ENCODE measurements at places on chromosomes 5 and 9.

GRCh38 chr5:179438011-179438441 lies 92.8 kb upstream of the ADAMTS2 start:
- H3K27ac ChIP-seq, result no peak overlapping the region
- no peaks in the 10 kb centered on the region for H3K4me1 ChIP-seq
- no peaks in the 10 kb centered on the region for H3K36me3 ChIP-seq
- no peaks in the 10 kb centered on the region for H3K27me3 ChIP-seq
- no peak overlapping the region for H3K4me3 ChIP-seq

DNA sequence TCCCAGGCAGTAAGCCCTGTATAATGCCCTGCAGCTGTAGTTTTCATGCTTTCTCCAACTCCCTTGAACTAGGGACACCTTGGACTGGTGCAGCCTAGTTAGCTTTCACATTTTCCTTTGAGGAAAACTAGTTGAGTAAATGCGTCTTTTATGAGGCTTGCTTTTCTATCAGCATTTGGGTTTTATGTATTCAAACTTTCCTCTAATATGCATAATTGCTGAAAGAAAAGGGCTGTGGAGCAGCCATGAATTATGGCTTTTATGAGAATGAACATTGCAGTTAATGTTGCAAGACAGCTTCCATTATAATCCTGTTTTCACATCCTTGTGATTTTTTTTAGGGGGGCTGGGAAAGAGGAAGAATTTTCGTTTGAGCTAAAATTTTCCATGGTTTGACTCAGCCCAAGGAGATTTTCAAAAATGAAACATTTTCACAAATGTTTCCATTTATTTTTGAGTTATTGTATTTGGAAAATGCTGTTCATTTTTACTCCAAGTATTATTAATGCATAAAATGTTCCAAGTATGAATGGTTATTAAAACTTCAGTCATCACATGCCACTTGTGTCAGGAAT lies 57.9 kb upstream of the PPP3R2 start:
- H3K4me1 ChIP-seq, result no peaks in the 10 kb centered on the region
- no peak for DNase-seq
- no peaks in the 10 kb centered on the region for H3K36me3 ChIP-seq
- H3K27ac ChIP-seq, result no peak overlapping the region
- H3K4me3 ChIP-seq, result no peak overlapping the region

GRCh38 chr5:170275376-170275994 lies 22.1 kb downstream of the LCP2 start:
- no peak overlapping the region for H3K4me3 ChIP-seq
- H3K27me3 ChIP-seq, result no peaks in the 10 kb centered on the region
- DNase-seq, result no peak
- H3K27ac ChIP-seq, result no peak overlapping the region
- no peaks in the 10 kb centered on the region for H3K36me3 ChIP-seq

DNA sequence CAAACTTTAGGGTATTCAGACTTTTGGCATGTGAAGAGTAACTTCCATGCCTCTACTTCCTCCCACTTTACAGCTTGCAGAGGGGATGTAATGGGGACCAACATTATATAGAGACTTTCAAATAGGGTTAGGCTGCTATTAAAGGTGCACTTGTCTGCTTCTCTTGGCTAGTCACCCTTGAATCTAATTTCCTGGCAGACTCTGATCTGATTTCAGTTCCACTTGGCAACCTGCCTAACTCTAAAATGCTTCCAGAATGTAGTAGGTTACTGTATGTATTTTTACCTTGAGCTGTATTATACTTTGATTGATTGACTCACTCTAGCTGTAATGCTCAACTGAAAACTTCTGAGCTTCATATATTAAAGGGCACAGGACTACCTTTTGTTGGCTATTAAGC lies 693.4 kb downstream of the KCTD16 start:
- no peak overlapping the region for H3K27ac ChIP-seq
- H3K4me1 ChIP-seq, result no peaks in the 10 kb centered on the region
- H3K36me3 ChIP-seq, result no peaks in the 10 kb centered on the region
- DNase-seq, result peak; percentile 18

GRCh38 chr9:85743275-85744128 lies 1.7 kb upstream of the AGTPBP1 start:
- H3K36me3 ChIP-seq, result peaks cover 6% of the 10 kb centered on the region
- DNase-seq, result peak; percentile 75
- peak overlapping the region; percentile 83 for H3K4me3 ChIP-seq
- peaks cover 26% of the 10 kb centered on the region for H3K27me3 ChIP-seq
- H3K4me1 ChIP-seq, result peaks cover 15% of the 10 kb centered on the region
- H3K27ac ChIP-seq, result peak overlapping the region; percentile 96

- peaks cover 18% of the 10 kb centered on the region for H3K27me3 ChIP-seq
- no peak overlapping the region for H3K4me3 ChIP-seq
- H3K4me1 ChIP-seq, result no peaks in the 10 kb centered on the region
- peak; percentile 13 for DNase-seq
These were observed 292.7 kb upstream of the SMARCA2 start for GRCh38 chr9:1722404-1722803.

DNA sequence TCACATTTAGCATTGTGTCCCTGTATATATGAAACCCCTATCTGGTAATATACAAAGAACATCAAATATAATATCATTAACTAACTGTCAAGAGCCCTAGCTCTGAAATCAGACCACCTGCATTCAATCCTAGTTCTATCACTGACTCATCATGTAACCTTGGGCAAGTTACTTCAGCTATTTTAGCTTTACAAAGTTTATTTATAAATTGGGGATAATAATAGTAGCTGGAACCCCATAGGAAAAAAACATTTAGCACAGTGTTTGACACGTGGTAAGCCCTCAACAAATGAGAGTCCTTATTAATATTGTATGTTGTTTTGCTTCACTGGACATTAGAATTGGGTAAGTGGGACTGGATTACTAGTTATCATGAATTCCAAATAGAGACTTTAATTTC lies 157.5 kb downstream of the EBF1 start:
- peaks cover 20% of the 10 kb centered on the region for H3K27me3 ChIP-seq
- no peak overlapping the region for H3K4me3 ChIP-seq
- peak overlapping the region; percentile 17 for H3K27ac ChIP-seq
- no peaks in the 10 kb centered on the region for H3K36me3 ChIP-seq

GRCh38 chr5:1378096-1378495 lies 33.2 kb upstream of the CLPTM1L start:
- H3K27me3 ChIP-seq, result peaks cover 24% of the 10 kb centered on the region
- H3K4me1 ChIP-seq, result no peaks in the 10 kb centered on the region
- no peak overlapping the region for H3K27ac ChIP-seq
- DNase-seq, result no peak

DNA sequence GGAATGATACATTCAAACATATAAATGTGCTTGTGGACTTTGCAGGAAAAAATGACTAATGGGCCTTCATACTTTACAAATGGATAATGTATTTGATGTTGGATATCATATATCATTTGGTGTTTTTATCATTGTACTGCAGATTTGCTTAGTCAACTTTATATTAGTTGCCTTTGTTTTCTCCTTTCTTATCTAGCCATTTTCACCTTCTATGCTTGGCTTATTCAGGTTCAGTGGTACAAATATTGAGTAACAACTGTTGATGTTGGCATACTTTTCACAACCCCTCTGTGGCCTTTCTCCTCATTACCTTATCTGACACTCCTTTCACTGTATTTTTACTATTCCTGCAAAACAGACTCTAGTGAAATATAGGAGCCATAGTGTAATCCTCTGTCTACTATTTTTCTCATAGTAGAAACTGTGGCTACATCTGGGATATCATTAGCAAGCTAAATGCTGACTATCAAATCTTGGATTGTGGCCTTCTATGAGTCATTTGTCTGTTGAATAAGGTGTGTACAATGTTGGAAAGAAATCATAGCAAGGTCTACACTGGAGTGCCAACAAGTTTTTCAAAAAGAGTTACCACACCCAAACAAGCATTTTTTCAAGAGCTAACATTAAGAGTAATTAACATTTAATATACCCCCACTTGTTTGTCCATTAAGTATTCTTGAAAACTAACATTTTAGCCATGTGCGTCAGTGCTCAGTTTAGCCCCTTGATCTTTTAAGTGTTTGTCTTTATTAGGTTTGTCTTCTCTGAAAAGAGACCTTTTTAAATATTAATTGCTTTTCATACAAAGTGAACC lies 330.1 kb downstream of the ADGRV1 start:
- DNase-seq, result peak; percentile 86
- peak overlapping the region; percentile 46 for H3K27ac ChIP-seq
- H3K36me3 ChIP-seq, result no peaks in the 10 kb centered on the region

DNA sequence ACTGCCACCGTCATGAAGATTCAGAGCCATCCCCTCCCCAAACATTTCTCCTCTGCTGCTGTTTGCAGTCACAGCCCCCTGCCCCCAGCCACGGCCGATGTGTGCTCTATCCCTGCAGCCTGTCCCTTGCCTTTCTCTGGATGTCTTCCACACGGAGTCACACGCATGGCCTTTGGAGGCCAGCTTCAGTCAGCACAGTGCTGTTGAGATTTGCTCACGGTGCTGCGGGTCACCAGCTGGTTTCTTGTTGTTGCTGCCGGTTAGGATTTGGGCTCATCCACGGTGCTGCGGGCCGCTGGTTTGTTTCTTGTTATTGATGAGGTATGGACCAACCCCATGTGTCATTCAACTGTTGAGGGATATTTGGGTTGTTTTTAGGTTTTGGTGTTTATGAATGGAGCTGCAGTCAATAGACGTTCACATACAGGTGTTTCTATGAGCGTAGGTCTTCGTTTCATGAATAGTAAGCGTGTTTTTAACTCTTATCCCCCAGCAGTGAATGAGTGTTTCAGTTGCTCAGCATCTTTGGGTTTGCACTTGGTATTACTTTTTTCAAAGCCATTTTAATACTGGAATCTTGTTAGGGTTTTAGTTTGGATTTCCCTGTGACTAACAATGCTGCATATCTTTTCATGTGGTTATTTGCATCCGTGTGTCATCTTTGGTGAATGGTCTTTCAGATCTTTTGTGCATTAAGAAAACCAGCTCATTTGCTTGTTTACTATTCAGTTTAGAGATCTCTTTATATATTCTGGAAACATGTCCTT lies 57.6 kb downstream of the AHRR start:
- H3K27ac ChIP-seq, result no peak overlapping the region
- no peak overlapping the region for H3K4me3 ChIP-seq
- H3K27me3 ChIP-seq, result no peaks in the 10 kb centered on the region
- no peaks in the 10 kb centered on the region for H3K36me3 ChIP-seq
- H3K4me1 ChIP-seq, result peaks cover 4% of the 10 kb centered on the region
- DNase-seq, result no peak

DNA sequence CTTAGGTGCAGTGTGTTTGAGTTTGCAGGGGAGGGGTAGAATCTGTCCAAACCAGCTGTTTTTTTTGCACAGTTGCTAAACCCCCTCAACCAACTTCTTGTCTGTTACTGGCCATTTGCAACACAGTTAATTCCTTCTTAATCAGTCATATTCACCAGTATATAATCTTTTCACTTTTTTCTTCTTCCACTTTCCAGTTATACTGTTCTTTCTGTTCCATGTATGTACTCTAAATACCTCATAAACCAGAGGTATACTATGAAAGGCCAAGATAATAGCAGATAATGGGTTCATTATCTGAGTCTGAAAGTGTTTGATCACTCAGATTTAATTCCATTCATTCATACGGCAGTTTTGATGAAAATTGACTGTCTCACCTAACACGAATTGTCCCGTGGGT lies 11.1 kb downstream of the SMAD5 start:
- no peaks in the 10 kb centered on the region for H3K27me3 ChIP-seq
- no peak overlapping the region for H3K27ac ChIP-seq
- no peak overlapping the region for H3K4me3 ChIP-seq

GRCh38 chr5:168683247-168683926 lies 104.2 kb upstream of the PANK3 start:
- H3K4me3 ChIP-seq, result no peak overlapping the region
- H3K4me1 ChIP-seq, result no peaks in the 10 kb centered on the region
- DNase-seq, result no peak
- no peaks in the 10 kb centered on the region for H3K27me3 ChIP-seq
- no peaks in the 10 kb centered on the region for H3K36me3 ChIP-seq
- no peak overlapping the region for H3K27ac ChIP-seq

GRCh38 chr5:16066810-16067209 lies 112.8 kb downstream of the MARCHF11 start:
- peaks cover 4% of the 10 kb centered on the region for H3K4me1 ChIP-seq
- no peak overlapping the region for H3K4me3 ChIP-seq
- no peaks in the 10 kb centered on the region for H3K36me3 ChIP-seq
- no peak overlapping the region for H3K27ac ChIP-seq
- no peak for DNase-seq

DNA sequence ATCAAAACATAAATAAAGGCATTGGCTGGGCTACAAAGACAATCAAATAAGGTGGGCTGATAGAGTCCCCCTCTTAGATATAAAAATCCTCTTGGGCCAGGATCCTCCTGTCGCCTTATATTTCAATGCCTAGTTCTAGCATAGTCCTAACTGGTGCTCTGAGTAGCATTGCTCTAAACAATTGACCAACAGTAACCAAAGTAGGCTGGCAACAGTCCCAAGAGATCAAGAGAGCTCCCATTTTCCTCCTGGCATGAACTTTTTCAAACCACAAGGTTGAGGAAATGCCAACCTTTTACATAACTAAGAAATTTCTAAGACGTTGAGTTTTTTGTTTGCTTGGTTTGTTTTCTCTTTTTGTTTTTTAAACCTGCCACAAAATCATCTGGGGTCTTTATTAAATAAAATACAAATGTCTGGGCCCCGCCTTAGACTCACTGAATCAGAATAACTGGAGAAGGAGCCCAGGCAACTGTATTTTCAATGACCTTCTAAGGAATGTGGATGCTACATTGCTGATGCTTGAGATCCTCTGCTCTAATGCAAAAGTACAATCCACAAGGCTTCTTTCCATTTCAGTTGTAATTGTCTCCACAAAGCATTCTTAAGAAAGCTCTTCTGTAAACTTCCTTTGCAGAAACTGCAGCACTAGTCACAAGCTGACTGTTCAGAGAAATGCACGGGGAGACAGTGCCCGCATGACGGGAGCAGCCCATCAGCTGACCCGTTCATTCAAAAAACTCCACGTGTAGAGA lies 2.9 kb downstream of the SLC45A2 start:
- no peaks in the 10 kb centered on the region for H3K4me1 ChIP-seq
- no peak overlapping the region for H3K27ac ChIP-seq
- peak; percentile 56 for DNase-seq
- no peak overlapping the region for H3K4me3 ChIP-seq

- no peak overlapping the region for H3K27ac ChIP-seq
- H3K4me1 ChIP-seq, result peaks cover 52% of the 10 kb centered on the region
- no peaks in the 10 kb centered on the region for H3K36me3 ChIP-seq
- no peak for DNase-seq
These were observed 25.1 kb upstream of the PPP2CA start for GRCh38 chr5:134250949-134251348.

GRCh38 chr5:173697931-173698579 lies 81.6 kb upstream of the BOD1 start:
- no peaks in the 10 kb centered on the region for H3K27me3 ChIP-seq
- no peak overlapping the region for H3K4me3 ChIP-seq
- H3K27ac ChIP-seq, result no peak overlapping the region
- H3K36me3 ChIP-seq, result no peaks in the 10 kb centered on the region

DNA sequence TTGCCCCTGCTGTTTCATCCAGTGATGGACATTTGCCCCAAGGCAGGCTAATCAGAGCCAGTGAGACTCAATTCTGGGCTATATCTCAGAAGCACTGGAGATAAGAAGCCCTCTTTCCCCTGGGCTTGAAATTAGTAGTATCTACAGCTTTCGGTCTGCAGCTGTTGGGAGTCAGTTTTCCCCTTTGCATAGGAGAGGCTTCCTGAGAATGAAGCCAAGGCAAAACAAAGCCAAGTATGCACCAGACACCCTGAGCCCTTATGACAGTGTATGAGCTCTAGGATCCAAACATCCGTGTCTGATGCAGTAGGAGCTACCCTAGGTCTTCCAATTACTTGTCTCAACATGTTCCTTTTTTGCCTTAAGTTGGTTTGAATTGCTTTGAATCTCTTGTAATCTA lies 79.2 kb upstream of the PANK3 start:
- no peaks in the 10 kb centered on the region for H3K36me3 ChIP-seq
- peaks cover 26% of the 10 kb centered on the region for H3K4me1 ChIP-seq
- H3K27me3 ChIP-seq, result no peaks in the 10 kb centered on the region
- peak; percentile 38 for DNase-seq
- no peak overlapping the region for H3K4me3 ChIP-seq
- H3K27ac ChIP-seq, result peak overlapping the region; percentile 80
